ENCODE measurements at places on chromosomes 16 and 17. TPM values are rescaled to one million over a fixed set of nuclear protein-coding genes. Genes with fewer than 3 reads are reported as not detected.

- no peak overlapping the region for H3K27ac ChIP-seq
- peaks cover 9% of the 10 kb centered on the region for H3K4me1 ChIP-seq
- no peak overlapping the region for H3K4me3 ChIP-seq
- H3K27me3 ChIP-seq, result no peaks in the 10 kb centered on the region
- no peak for DNase-seq
Measured at GRCh38 chr16:81796035-81796434, 16.9 kb downstream of the PLCG2 start.

DNA sequence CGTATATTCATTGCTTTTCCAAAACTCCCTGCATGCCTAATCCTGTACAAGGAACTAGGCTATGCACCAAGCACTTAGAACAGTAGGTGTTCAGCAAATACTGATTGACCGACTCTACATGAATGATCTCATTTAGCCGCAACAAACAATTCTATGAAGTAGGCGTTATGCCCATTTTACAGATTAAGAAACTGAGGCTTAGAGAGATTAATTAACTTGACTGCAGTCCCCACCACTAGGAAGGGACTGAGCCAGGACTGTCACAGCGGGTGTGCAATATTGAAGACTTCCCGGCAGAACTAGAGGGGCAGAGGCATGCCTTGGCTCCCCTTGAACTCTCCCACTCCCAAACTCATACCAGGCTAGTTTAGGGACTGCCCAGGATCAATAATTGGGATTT lies 10.5 kb upstream of the N4BP1 start:
- H3K27me3 ChIP-seq, result no peaks in the 10 kb centered on the region
- no peak overlapping the region for H3K4me3 ChIP-seq
- H3K4me1 ChIP-seq, result peaks cover 36% of the 10 kb centered on the region
- H3K36me3 ChIP-seq, result no peaks in the 10 kb centered on the region
- no peak for DNase-seq

GRCh38 chr17:81500047-81500446 lies 12.6 kb downstream of the ACTG1 start:
- no peaks in the 10 kb centered on the region for H3K36me3 ChIP-seq
- H3K4me1 ChIP-seq, result peaks cover 8% of the 10 kb centered on the region
- no peak overlapping the region for H3K27ac ChIP-seq

DNA sequence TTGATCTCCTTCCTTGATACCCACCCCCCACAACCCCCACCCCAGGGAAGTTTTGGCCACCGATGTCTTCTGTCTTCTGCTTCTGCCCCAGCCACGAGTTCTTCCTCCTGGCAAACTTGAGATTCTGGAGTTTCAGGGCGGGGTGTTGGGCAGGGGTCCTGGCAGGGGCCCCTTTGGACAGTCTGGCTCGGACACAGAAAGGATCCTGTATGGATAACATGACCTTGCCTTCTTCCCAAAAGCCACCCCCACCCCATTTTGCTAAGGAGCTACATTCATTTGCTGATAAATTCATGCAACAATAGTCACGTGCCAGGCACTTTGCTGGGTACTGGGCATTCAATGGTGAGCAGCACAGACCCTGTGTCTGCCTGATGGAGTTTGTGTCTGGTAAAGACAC lies 5.9 kb upstream of the COL1A1 start:
- DNase-seq, result no peak
- no peaks in the 10 kb centered on the region for H3K27me3 ChIP-seq
- no peaks in the 10 kb centered on the region for H3K36me3 ChIP-seq
- peak overlapping the region; percentile 36 for H3K27ac ChIP-seq

Gene DHRS7C
- not detected for total RNA-seq

DNA sequence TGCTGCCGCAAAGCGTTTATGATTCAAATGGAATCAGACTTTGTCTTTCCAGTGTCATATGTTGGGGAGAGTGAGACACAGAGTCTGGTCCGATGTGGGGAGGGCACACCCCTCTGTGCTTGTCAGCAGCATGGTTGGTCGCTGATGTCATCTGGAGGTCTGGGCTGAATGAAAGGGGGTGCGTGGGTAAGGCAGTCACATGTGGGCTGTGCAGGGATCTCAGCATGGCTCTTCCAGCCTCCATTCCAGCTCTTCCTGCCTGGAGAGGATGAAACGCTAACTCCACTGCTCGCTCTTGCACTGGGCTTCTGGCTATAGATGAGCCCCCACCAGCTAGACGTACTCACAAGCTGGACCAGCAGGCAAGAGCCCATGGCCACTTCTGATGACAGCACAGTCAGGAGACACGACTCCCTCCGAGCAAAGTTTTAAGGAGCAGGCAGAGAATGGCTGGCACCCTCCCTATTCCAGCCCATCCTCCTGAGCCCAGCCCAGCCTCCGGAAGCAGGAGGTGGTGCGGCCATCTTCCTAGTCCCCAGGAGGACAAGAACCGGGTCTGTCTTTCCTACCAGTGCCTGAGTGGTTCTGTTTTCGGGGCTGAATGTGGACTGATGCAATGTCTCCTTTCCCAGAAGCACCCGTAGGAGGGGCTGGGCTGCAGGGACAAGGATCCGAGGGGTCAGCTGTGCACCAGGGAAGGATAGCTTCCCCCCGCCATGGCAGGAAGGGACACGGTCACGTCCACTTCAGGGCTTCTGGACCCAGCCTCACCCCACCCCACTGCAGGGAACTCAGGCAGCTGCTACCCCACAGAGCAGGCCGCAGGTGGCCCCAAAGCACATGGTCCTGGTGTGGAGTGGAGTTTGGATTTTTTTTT lies 41.5 kb upstream of the CBFA2T3 start:
- no peak for DNase-seq
- no peak overlapping the region for H3K27ac ChIP-seq
- no peak overlapping the region for H3K4me3 ChIP-seq
- no peaks in the 10 kb centered on the region for H3K27me3 ChIP-seq
- H3K36me3 ChIP-seq, result no peaks in the 10 kb centered on the region

Data from esophagus muscularis mucosa (tissue), 4 donors.